Anterior cingulate cortex (tissue), 58 donors: ENCODE measurements at places on chromosomes 13 and 19.

DNA sequence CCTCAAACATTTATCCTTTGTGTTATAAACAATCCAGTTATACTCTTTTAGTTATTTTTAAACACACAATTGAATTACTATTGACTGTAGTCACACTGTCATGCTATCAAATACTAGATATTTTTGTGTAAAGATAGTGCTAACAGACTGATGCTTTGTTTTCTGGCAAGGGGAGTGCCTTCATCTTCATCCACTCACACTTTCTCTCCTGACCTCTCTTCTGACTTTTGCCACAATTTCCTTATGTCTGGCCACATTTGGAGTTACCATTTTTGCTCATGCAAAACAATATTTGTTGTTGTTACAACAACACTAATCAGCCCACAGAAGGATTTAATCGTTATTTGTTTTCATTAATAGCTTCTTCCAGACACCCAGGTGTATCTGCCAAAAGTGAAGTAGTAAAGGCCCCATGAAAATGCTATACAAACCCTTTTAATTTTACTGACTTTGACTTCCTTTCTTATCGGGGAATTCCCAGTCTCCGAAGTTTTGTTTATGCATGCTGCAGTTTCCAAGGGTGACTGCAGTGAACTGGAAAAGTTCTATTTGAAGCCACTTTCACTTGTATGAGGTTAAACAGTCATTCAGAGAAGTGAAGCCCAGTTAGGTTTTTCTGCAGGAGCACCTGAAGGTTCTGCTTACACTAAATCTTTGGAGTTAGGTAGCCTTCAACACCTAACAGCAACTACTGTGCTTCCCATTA lies 66.1 kb upstream of the FRY start:
- DNase-seq: no peak

GRCh38 chr13:23632048-23632582 lies 61.9 kb downstream of the TNFRSF19 start:
- DNase-seq: no peak

- no peak for DNase-seq
These were observed 23.2 kb upstream of the CRTC1 start for GRCh38 chr19:18660051-18660910.

GRCh38 chr13:30429721-30430694 lies 7.7 kb downstream of the UBE2L5 start:
- no peak for DNase-seq

- no peak for DNase-seq
These were observed 83.9 kb upstream of the OLFM4 start for GRCh38 chr13:52944697-52945096.

- no peak for DNase-seq
These were observed 40.9 kb upstream of the NFIC start for GRCh38 chr19:3325451-3325850.
